ENCODE measurements at places on chromosomes 6 and 20. TPM values are rescaled to one million over a fixed set of nuclear protein-coding genes. Genes with fewer than 3 reads are reported as not detected.

DNA sequence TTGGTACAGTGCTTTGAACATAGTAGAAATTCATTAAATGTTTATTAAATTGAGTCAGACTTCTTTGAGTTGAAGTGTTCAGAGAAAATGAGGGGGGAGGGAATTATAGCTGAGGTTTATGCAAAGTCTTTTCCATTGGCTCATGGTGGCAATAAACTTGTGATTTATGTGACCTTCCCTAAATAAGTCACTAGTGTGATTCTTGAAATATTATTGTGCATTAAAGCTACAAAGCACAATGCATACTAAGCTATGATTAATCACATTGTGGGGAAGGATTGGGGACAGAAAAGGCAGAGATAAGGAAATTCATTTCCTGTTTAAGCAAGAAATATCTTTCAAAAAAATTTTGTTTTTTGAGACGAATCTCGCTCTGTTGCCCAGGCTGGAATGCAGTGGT lies 877.5 kb downstream of the TFAP2A start:
- no peaks in the 10 kb centered on the region for H3K27me3 ChIP-seq
- no peak for DNase-seq
- H3K4me1 ChIP-seq, result no peaks in the 10 kb centered on the region
- H3K36me3 ChIP-seq, result no peaks in the 10 kb centered on the region
- H3K4me3 ChIP-seq, result no peak overlapping the region

- no peaks in the 10 kb centered on the region for H3K4me1 ChIP-seq
- H3K4me3 ChIP-seq, result no peak overlapping the region
- DNase-seq, result no peak
Measured at GRCh38 chr6:148223424-148223842, 119.2 kb upstream of the SASH1 start.

DNA sequence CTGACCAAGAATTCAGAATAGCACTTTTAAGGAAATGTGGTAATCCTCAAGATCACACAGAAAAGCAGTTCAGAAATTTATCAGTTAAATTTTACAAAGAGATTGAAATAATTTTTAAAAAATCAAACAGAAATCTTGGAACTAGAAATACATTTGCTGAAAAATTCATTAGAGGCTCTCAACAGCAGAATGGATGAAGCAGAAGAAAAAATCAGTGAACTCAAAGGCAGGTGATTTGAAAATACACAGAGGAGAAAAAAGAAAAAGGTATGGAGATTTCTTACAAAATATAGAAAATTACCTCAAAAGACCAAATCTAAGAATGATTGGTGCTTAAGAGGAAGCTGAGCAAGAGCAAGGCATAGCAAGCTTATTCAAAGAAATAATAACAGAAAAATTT lies 11.5 kb downstream of the NQO2 start:
- no peak overlapping the region for H3K4me3 ChIP-seq
- no peak for DNase-seq
- H3K27ac ChIP-seq, result no peak overlapping the region
- H3K27me3 ChIP-seq, result no peaks in the 10 kb centered on the region
- H3K4me1 ChIP-seq, result no peaks in the 10 kb centered on the region

- DNase-seq, result no peak
- H3K4me3 ChIP-seq, result no peak overlapping the region
- H3K27me3 ChIP-seq, result no peaks in the 10 kb centered on the region
- H3K36me3 ChIP-seq, result no peaks in the 10 kb centered on the region
- no peak overlapping the region for H3K27ac ChIP-seq
Measured at GRCh38 chr6:3026791-3027626, 27.3 kb downstream of the NQO2 start.

- H3K27me3 ChIP-seq, result no peaks in the 10 kb centered on the region
- H3K36me3 ChIP-seq, result no peaks in the 10 kb centered on the region
- H3K4me1 ChIP-seq, result peaks cover 12% of the 10 kb centered on the region
- no peak overlapping the region for H3K4me3 ChIP-seq
Measured at GRCh38 chr20:62955519-62956386, 3.2 kb downstream of the SLC17A9 start.

- no peak overlapping the region for H3K27ac ChIP-seq
- no peak for DNase-seq
Measured at GRCh38 chr20:60054716-60055634, 96.8 kb downstream of the CDH26 start.

- DNase-seq, result no peak
- no peaks in the 10 kb centered on the region for H3K36me3 ChIP-seq
- H3K4me1 ChIP-seq, result no peaks in the 10 kb centered on the region
- no peaks in the 10 kb centered on the region for H3K27me3 ChIP-seq
Measured at GRCh38 chr6:81169166-81169565, 583.3 kb downstream of the TENT5A start.

- no peak overlapping the region for H3K4me3 ChIP-seq
- H3K4me1 ChIP-seq, result no peaks in the 10 kb centered on the region
- DNase-seq, result no peak
- no peaks in the 10 kb centered on the region for H3K27me3 ChIP-seq
- H3K27ac ChIP-seq, result no peak overlapping the region
- no peaks in the 10 kb centered on the region for H3K36me3 ChIP-seq
Measured at GRCh38 chr20:37262505-37262904, 891 bp upstream of the GHRH start.

GRCh38 chr6:130937942-130938604 lies 110.9 kb downstream of the SMLR1 start:
- H3K36me3 ChIP-seq, result no peaks in the 10 kb centered on the region
- H3K27me3 ChIP-seq, result no peaks in the 10 kb centered on the region
- peak overlapping the region; percentile 74 for H3K27ac ChIP-seq
- no peak overlapping the region for H3K4me3 ChIP-seq

- H3K36me3 ChIP-seq, result no peaks in the 10 kb centered on the region
- DNase-seq, result peak; percentile 18
- no peaks in the 10 kb centered on the region for H3K4me1 ChIP-seq
- no peak overlapping the region for H3K4me3 ChIP-seq
- no peaks in the 10 kb centered on the region for H3K27me3 ChIP-seq
Measured at GRCh38 chr6:121951918-121952379, 447.5 kb upstream of the HSF2 start.

GRCh38 chr6:10418361-10418861 lies 3.5 kb upstream of the TFAP2A start:
- H3K4me1 ChIP-seq, result peaks cover 6% of the 10 kb centered on the region
- peaks cover 57% of the 10 kb centered on the region for H3K27me3 ChIP-seq
- no peaks in the 10 kb centered on the region for H3K36me3 ChIP-seq
- H3K4me3 ChIP-seq, result peak overlapping the region; percentile 59

GRCh38 chr6:144769142-144769541 lies 484.0 kb downstream of the UTRN start:
- H3K4me1 ChIP-seq, result no peaks in the 10 kb centered on the region
- no peaks in the 10 kb centered on the region for H3K27me3 ChIP-seq
- no peaks in the 10 kb centered on the region for H3K36me3 ChIP-seq
- no peak overlapping the region for H3K4me3 ChIP-seq

GRCh38 chr6:31621320-31621939 lies 915 bp downstream of the PRRC2A start:
- H3K4me3 ChIP-seq, result peak overlapping the region; percentile 93
- no peaks in the 10 kb centered on the region for H3K27me3 ChIP-seq
- no peak for DNase-seq
- H3K27ac ChIP-seq, result peak overlapping the region; percentile 99
- H3K36me3 ChIP-seq, result peaks cover 12% of the 10 kb centered on the region
- peaks cover 8% of the 10 kb centered on the region for H3K4me1 ChIP-seq

- H3K4me1 ChIP-seq, result no peaks in the 10 kb centered on the region
- no peak for DNase-seq
- H3K27ac ChIP-seq, result no peak overlapping the region
- H3K36me3 ChIP-seq, result no peaks in the 10 kb centered on the region
- no peak overlapping the region for H3K4me3 ChIP-seq
- H3K27me3 ChIP-seq, result no peaks in the 10 kb centered on the region
Measured at GRCh38 chr6:150521482-150521881, 78.2 kb upstream of the PLEKHG1 start.

DNA sequence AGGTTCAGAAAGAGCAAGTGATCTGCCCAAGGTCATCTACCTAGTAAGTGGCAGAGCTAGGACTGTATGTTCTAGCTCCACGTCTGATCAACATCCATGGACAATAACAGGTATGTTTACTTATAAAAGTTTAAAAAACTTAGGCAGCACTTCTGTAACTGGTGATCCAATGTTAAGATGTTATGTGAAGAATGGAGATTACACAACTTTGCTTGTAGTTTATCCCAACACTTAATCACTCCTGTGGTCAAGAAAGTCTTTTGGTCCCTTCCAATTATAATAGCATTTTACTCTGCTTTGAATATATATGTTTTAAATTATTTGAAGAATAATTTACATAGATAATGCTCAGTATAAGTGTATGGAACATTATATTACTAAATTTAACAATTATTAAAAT lies 4.8 kb downstream of the FBXO30 start:
- H3K27ac ChIP-seq, result no peak overlapping the region
- no peak for DNase-seq
- no peaks in the 10 kb centered on the region for H3K36me3 ChIP-seq
- no peaks in the 10 kb centered on the region for H3K27me3 ChIP-seq
- H3K4me1 ChIP-seq, result peaks cover 5% of the 10 kb centered on the region
- no peak overlapping the region for H3K4me3 ChIP-seq

DNA sequence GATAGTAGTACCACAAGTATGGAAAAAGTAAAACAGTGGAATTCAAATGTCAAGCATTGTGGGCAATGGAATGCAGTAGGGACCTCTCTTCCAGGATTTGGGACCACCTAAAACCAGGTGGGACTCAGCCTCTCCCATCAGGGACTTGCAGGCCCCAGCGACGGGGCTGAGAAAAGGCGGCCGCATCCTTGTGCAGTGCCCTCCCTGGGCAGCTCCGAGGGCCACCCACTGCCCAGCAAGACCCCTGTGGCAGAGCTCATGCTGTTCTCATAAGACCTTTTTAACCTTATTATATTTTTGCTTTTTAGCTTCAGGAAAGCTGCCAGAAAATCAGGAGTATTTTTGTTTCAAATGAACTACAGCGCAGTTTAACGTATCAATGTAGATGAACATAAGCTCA lies 142.6 kb upstream of the RPS6KA2 start:
- H3K27ac ChIP-seq, result no peak overlapping the region
- H3K36me3 ChIP-seq, result no peaks in the 10 kb centered on the region
- no peak for DNase-seq

- H3K27ac ChIP-seq, result no peak overlapping the region
- DNase-seq, result no peak
- no peaks in the 10 kb centered on the region for H3K27me3 ChIP-seq
- no peaks in the 10 kb centered on the region for H3K36me3 ChIP-seq
Measured at GRCh38 chr6:66199171-66199570, 492.1 kb upstream of the EYS start.

GRCh38 chr20:50017576-50018248 lies 34.9 kb downstream of the SNAI1 start:
- H3K36me3 ChIP-seq, result no peaks in the 10 kb centered on the region
- peaks cover 4% of the 10 kb centered on the region for H3K4me1 ChIP-seq
- no peak overlapping the region for H3K4me3 ChIP-seq

- H3K27me3 ChIP-seq, result no peaks in the 10 kb centered on the region
- H3K4me1 ChIP-seq, result no peaks in the 10 kb centered on the region
- no peak overlapping the region for H3K27ac ChIP-seq
- no peak overlapping the region for H3K4me3 ChIP-seq
Measured at GRCh38 chr6:89970072-89970471, 75.8 kb downstream of the GJA10 start.

DNA sequence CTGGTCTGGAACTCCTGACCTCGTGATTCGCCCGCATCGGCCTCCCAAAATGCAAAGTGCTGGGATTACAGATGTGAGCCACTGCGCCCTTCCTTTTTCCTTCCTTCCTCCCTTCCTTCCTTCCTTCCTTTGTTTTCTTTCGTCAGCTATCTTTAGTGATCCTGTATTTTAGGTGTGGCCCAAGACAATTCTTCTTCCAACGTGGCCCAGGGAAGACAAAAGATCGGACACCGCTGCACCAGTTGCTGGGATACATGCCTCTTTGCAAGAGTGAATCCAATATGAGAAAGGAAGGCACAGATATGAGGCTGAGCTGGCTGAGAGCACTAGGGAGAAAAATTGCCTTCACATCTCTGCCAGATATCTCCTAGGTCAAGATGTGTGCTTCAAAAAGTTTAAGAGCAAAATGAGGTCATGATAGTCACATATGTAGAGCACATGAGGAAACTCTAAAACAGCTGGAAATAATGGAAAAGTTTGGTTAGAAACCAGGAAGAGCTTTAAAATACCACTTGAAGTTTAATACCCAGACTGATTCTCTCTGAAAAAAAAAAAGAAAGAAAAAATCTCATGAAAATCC lies 41.8 kb downstream of the OR2B2 start:
- H3K27me3 ChIP-seq, result peaks cover 63% of the 10 kb centered on the region
- peaks cover 7% of the 10 kb centered on the region for H3K4me1 ChIP-seq
- H3K4me3 ChIP-seq, result no peak overlapping the region
- no peak for DNase-seq
- H3K36me3 ChIP-seq, result no peaks in the 10 kb centered on the region
- H3K27ac ChIP-seq, result no peak overlapping the region

DNA sequence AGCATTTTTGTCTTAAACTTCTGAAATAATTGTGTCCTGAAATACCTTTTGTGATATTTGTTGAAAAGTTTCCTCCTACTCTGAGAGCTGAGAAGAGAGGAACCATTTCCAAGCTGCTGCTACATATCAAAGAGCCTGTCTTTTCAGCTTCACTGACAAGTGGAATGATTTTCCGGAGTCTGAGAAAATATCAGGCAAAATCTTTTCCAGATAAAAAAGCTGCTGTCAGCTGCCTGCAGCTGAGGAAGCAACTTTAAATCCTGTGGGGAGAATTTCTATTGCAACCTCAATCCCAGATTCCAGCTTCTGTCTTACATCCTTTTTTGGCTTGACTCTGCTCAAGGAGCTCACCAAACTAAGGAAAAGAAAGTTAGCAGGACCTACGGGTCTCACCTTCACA lies 904.3 kb downstream of the PHF3 start:
- no peaks in the 10 kb centered on the region for H3K27me3 ChIP-seq
- no peaks in the 10 kb centered on the region for H3K4me1 ChIP-seq
- H3K36me3 ChIP-seq, result no peaks in the 10 kb centered on the region
- no peak for DNase-seq

F13A1 gene
- 45.6 TPM for total RNA-seq

DLK2 gene
- total RNA-seq, result 3.6 TPM

MBOAT1 gene
- total RNA-seq, result 38.6 TPM

OTOR gene
- total RNA-seq, result not detected

SPATS1 gene
- not detected for total RNA-seq

NMBR gene
- 0.29 TPM for total RNA-seq

PNLDC1 gene
- total RNA-seq, result 0.29 TPM

PAK5 gene
- total RNA-seq, result 0.66 TPM

MYL9 gene
- total RNA-seq, result 112 TPM

LHFPL5 gene
- total RNA-seq, result not detected

GHRH gene
- total RNA-seq, result not detected

SLC26A8 gene
- 0.29 TPM for total RNA-seq

SAMD10 gene
- 3.3 TPM for total RNA-seq

FLRT3 gene
- total RNA-seq, result 6.2 TPM

MCCD1 gene
- not detected for total RNA-seq

RHAG gene
- not detected for total RNA-seq
